ENCODE measurements at places on chromosomes 6 and 20. TPM values are rescaled to one million over a fixed set of nuclear protein-coding genes. Genes with fewer than 3 reads are reported as not detected.

PRL gene
- not detected for total RNA-seq

FAM209A gene
- total RNA-seq: not detected

C6orf132 gene
- total RNA-seq: 2.3 TPM

HCRTR2 gene
- not detected for total RNA-seq

MAN1A1 gene
- 131 TPM for total RNA-seq

All from placental pericyte (primary cell).